Small intestine (tissue), 16 donors: ENCODE measurements at places on chromosomes 6 and 20. TPM values are rescaled to one million over a fixed set of nuclear protein-coding genes. Genes with fewer than 3 reads are reported as not detected.

DNA sequence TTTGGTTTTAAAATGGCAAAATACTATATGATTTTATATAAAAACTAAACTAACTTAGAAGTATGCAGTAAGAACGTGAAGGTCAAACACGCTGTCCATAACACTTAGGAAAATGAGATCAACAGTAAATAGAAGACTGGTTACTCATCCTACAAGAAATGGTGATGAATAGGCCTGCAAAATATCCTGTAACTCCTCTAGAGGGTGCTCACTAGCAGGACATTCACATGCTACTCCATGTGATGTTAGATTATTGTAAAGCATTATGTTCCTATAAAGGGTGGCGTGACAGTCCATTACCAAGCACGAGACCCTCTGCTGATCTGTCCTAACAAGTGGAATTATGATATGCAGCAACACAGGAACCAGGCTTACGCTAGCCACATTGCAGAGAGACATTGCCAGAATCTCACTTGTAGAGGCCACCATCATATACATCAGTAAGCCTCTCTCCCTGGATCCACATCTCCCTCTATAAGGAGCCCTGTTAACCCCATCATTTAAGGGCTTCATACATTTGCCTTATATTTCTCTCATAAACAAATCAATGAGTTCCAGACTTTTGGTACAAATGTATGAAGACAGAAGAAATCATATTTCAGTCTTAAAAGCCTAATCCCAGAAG is 18.0 kb upstream of the DEFB129 start:
- peak; percentile 39 for DNase-seq

Gene KCNK16
- polyA plus RNA-seq: 2.2 TPM

GRCh38 chr6:133683606-133684005 is 205.3 kb upstream of the TCF21 start:
- no peak for DNase-seq

- DNase-seq: peak; percentile 27
Observed at GRCh38 chr20:11166712-11167111, 492.9 kb upstream of the JAG1 start.

Gene SRSF12
- polyA plus RNA-seq: not detected

- no peak for DNase-seq
Observed at GRCh38 chr6:8113131-8113654, 10.8 kb upstream of the EEF1E1 start.

- peak; percentile 6 for DNase-seq
Observed at GRCh38 chr20:21053002-21053762, 53.0 kb downstream of the LINC00237 start.

Gene METTL24
- polyA plus RNA-seq: not detected

DNA sequence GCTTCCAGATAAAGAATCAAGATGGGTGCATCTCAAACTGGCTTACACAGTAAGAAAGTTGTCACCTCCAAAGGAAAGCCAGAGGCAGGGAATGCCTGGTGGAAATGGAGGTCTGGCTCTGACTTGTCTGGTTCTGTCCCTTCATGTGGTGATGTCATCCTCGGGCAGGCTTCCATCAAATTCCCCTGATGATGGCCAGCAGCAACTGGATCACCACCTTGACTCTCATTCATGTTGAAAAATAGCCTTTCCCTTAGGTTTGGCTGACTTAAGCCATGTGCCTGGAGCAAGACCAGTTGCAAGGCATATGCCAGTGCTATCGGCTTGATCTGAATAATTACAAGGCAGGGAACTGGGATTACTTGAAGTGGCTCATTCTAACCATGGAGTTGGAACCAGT is 28.8 kb downstream of the IMPG1 start:
- no peak for DNase-seq

Gene CNBD2
- 16.5 TPM for polyA plus RNA-seq

GRCh38 chr6:147283460-147283859 is 79.2 kb downstream of the STXBP5 start:
- peak; percentile 32 for DNase-seq

DNA sequence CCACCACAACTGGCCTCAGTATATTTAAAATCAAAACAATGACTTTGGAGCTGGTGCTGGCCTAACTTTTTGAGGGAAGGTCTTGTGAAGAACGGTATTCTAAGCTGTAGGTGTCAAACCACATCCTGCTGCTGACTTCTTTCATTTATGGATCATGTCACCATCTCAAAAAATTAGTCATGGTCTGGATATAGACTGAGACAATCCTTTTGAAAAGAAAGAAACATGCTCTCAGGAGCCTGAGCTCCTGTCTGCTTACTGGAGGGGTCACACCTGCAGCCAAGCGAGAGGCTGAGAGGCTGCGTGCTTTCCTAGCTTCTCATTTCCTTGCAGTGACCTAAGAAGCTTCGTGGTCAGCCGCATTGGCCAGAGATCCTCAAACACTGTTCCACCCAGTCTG is 55.2 kb downstream of the TIAM2 start:
- DNase-seq: no peak

DNA sequence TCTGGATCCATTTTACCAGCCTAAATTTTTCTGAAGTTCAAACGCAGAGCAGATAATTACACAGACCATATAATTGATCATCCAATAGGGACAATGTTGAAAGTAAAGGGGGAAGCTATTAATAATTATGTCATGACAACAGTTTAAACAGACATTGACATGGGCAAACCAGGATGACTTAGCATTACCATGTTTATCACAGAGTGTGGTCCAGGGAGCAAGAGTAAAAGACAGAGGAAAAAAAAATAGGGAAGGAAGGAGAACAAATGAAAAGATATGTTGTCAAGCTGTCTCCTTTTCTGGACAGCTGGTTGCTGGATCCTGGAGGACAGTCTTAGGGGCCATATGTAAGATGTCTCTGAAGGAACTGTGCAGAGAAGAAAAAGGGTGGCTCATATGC is 69.4 kb upstream of the FBXL4 start:
- DNase-seq: no peak

Gene PRSS16
- polyA plus RNA-seq: 17.1 TPM

- no peak for DNase-seq
Observed at GRCh38 chr6:131575834-131576478, 2.9 kb downstream of the ARG1 start.

Gene KHDC1L
- polyA plus RNA-seq: not detected

Gene FLOT1
- 134 TPM for polyA plus RNA-seq

Gene CFAP206
- polyA plus RNA-seq: 0.03 TPM

DNA sequence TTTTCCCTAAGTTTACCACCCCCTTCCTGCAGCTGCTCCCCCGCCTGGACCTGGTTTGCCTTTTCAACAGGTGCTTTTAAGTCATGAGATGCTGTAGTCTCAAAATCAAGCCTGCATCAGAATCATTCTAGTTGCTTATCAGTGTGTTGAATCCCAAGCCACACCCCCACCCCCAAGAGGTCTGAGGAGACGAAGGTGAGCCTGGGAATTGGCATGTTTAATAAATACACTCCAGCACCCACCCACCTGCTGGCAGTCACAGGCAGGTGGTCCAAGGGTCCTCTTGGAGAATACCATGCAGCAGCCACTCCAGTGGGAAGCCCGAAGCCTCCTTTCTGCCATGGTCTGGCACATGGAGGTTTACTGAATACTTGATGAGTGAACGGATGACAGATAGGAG is 1.1 kb upstream of the ADIG start:
- no peak for DNase-seq

- no peak for DNase-seq
Observed at GRCh38 chr20:48169650-48170225, 384.5 kb upstream of the SULF2 start.

DNA sequence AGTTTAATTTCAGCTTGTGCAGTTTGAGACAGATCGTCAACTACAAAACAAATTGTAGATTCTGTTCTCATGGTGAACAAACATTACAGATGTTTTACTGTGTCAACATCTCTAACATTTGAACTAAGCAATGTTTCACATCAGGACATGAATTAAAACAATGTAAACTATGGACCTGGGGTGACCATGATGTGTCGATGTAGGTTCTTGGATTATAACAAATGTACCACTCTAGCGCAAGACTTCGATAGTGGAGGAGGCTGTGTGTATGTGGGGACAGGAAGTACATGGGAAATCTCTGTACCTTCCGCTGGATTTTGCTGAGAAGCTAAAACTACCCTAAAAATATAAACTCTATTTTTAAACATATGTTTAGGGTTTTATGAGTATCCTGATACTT is 17.1 kb downstream of the HIVEP2 start:
- DNase-seq: peak; percentile 12

Gene SAMD3
- 2.4 TPM for polyA plus RNA-seq

Gene SLC17A1
- polyA plus RNA-seq: 0.07 TPM

- DNase-seq: no peak
Observed at GRCh38 chr6:15380351-15380750, 134.5 kb downstream of the JARID2 start.

Gene CRIP3
- 2.3 TPM for polyA plus RNA-seq

Gene DNMT3B
- polyA plus RNA-seq: not detected

Gene TULP1
- 0.72 TPM for polyA plus RNA-seq

DNA sequence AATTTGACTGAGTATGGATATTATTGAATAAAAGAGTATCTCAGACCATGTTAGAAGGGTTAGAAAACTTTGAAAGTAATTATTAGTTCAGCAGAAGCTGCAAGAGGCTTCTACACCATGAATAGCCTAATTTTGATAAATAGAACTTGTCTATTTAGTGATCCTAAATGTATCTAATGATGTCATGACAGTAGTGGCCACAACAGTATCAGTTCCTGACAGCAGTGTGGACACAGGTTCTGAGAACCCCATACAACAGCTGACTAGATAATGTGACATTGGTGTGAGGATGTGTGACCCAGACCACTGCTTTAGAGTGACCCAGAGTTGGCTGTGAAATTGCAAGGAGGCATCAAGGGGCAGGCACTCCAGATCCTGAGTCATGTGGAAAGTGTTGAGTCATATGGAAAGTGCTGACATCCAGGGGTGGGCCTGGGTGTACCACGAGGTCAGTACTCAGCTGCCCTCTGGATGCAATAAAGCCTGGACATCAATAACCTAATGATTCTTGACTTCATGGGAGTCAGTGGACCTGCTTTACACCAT is 754.7 kb downstream of the DHX35 start:
- no peak for DNase-seq

Gene EPHA7
- 1.1 TPM for polyA plus RNA-seq

Gene OSTM1
- 14.6 TPM for polyA plus RNA-seq

- no peak for DNase-seq
Observed at GRCh38 chr20:3430376-3431069, 23.1 kb upstream of the DNAAF9 start.

DNA sequence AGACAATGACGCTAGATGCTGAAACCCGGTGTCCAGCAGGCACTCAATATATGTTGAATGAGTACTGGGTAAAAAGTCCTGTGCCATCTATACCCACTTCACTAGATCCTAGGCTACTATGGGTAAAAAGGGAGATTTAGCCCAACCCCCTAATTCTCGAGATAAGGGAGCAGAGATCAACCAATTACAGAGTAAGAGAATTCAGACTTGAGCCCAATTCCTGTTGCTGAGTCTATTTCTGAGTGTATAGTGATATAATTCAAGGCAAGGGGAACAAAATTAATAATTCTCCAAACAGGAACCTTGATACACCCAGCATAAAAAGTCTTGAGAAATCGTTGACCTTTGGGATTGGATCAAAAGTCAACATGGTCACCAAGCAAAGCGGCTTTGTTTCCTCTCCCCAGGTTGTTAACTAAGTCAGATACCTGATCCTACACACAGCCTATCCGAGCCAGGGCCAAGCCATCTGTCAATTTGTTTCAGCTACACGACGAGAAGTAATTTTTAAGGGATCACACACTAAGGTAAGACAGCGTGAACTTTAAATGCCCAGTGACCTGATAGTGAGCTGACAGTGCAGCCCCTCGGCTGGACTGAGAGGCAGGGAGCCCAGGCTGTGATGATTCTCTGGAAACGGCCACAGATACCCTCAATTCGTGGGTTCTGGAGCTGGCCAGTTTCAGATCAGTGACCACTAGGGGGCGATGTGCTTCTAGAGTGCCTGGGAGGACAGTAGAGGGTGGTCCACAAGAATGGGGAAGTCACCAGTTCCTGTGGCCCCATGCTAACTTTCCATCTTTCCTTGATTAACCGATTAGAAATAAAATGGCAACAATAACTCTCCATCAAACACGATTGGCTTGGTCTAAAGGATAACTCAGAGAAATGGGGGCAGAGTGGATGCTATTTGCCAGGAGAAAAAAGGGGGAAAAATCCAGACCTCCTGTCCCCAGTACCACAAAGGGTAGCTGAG is 46.2 kb downstream of the SLC22A23 start:
- peak; percentile 95 for DNase-seq
